ENCODE measurements at places on chromosomes 11 and 22. TPM values are rescaled to one million over a fixed set of nuclear protein-coding genes. Genes with fewer than 3 reads are reported as not detected.

Gene C11orf86
- not detected for total RNA-seq

Gene CARD18
- not detected for total RNA-seq

Gene SHANK2
- total RNA-seq: 0.34 TPM

Gene PRPF19
- total RNA-seq: 127 TPM

Gene KRTAP5-9
- not detected for total RNA-seq

Gene NRIP3
- 2.6 TPM for total RNA-seq

Gene ISX
- total RNA-seq: not detected

Gene SESN3
- total RNA-seq: 0.58 TPM

Gene E2F8
- total RNA-seq: 3.0 TPM

Gene FIBIN
- not detected for total RNA-seq

Gene MPZL2
- not detected for total RNA-seq

Gene INSC
- not detected for total RNA-seq

Gene KCNJ5
- total RNA-seq: 0.03 TPM

Gene ANKK1
- total RNA-seq: 0.27 TPM

Gene TMEM191B
- 0.23 TPM for total RNA-seq

Gene HPX
- total RNA-seq: 0.45 TPM

Gene CCDC117
- total RNA-seq: 8.5 TPM

Gene ENTHD1
- total RNA-seq: not detected

Gene WNT11
- total RNA-seq: 0.16 TPM

Gene B3GAT1
- 2.8 TPM for total RNA-seq

Gene OR2D2
- 0.40 TPM for total RNA-seq

Gene F2
- total RNA-seq: not detected

Gene VPREB1
- not detected for total RNA-seq

Gene SLC22A12
- total RNA-seq: not detected

Gene CEP57
- 49.3 TPM for total RNA-seq

Gene ASRGL1
- 22.9 TPM for total RNA-seq

Gene RGL4
- total RNA-seq: not detected

Gene MRGPRD
- not detected for total RNA-seq

Gene SEC14L6
- total RNA-seq: not detected

Gene MPPED1
- total RNA-seq: not detected

Gene RFPL2
- not detected for total RNA-seq

Gene MRTFA
- 22.6 TPM for total RNA-seq

Gene DEPDC7
- total RNA-seq: 25.3 TPM

Gene LRRC32
- total RNA-seq: not detected

Gene MS4A7
- total RNA-seq: not detected

Gene KIAA0930
- total RNA-seq: 26.4 TPM

Gene SLC7A4
- not detected for total RNA-seq

Gene FAM180B
- 1.4 TPM for total RNA-seq

Gene MN1
- 0.24 TPM for total RNA-seq

Gene OR52I2
- total RNA-seq: not detected

Gene PGR
- not detected for total RNA-seq

Gene ANO3
- total RNA-seq: 1.2 TPM

Gene SNRPD3
- 214 TPM for total RNA-seq

Gene GAL3ST3
- 0.34 TPM for total RNA-seq

Gene DSCAML1
- total RNA-seq: not detected

Gene CACNA1I
- total RNA-seq: not detected

Gene MS4A8
- total RNA-seq: not detected

Gene SNX32
- not detected for total RNA-seq

Gene KIRREL3
- 4.1 TPM for total RNA-seq

Gene MGAT3
- 0.29 TPM for total RNA-seq

Gene CBLIF
- total RNA-seq: not detected

Gene CLDN5
- not detected for total RNA-seq

Gene PNPLA5
- total RNA-seq: not detected

Gene POU2F3
- total RNA-seq: 0.11 TPM

Gene PLAAT5
- not detected for total RNA-seq

Gene BACE1-AS
- 3.3 TPM for total RNA-seq

Gene B4GALNT4
- total RNA-seq: 42.6 TPM

Gene P2RY2
- not detected for total RNA-seq

Gene TCN2
- total RNA-seq: 3.1 TPM

Gene TMPRSS6
- not detected for total RNA-seq
